ENCODE measurements at places on chromosomes 5 and 9. TPM values are rescaled to one million over a fixed set of nuclear protein-coding genes. Genes with fewer than 3 reads are reported as not detected.

Gene TRIO
- total RNA-seq = 149 TPM

Gene PRELID2
- 11.0 TPM for total RNA-seq

Gene RASEF
- total RNA-seq = 1.1 TPM

Gene PCDHA10
- total RNA-seq = 0.48 TPM

Gene DNAH5
- 0.96 TPM for total RNA-seq

Gene ENTPD8
- not detected for total RNA-seq

Gene GTF2H2
- 18.0 TPM for total RNA-seq

GRCh38 chr5:59786334-59786805 lies 107.2 kb downstream of the PDE4D start:
- no peak for DNase-seq

DNA sequence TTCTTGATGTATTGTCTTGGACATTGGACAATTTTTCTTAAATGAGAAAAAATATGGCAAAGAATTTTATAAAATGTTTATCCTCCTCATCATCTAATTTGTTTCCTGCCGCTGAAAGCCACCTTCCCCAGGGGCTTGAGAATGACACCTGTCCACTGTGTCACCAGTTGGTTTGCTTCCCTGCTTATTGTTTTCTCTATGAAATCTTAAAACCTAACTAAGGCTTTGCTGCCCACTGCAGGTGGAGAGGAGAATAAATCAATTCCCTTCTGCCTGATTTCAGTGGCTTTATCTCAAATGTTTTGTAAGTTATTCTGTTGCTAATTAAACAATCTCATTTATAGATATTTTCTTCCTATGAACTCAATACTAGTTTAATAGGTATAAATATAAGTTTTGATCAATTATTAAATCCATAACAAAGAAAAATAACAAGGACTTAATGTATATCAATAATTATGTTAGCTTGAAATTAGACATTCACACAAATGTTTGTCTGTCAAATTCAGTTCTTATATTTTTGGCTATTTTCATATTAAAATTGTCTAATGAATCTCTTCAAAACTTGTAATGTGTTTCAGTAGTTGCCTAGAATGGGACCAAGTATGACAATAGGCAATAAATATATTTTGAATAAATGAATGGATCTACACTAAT lies 822.5 kb downstream of the PTPRD start:
- DNase-seq = no peak

- no peak for DNase-seq
Observed at GRCh38 chr5:93151121-93151520, 429.9 kb downstream of the NR2F1-AS1 start.

DNA sequence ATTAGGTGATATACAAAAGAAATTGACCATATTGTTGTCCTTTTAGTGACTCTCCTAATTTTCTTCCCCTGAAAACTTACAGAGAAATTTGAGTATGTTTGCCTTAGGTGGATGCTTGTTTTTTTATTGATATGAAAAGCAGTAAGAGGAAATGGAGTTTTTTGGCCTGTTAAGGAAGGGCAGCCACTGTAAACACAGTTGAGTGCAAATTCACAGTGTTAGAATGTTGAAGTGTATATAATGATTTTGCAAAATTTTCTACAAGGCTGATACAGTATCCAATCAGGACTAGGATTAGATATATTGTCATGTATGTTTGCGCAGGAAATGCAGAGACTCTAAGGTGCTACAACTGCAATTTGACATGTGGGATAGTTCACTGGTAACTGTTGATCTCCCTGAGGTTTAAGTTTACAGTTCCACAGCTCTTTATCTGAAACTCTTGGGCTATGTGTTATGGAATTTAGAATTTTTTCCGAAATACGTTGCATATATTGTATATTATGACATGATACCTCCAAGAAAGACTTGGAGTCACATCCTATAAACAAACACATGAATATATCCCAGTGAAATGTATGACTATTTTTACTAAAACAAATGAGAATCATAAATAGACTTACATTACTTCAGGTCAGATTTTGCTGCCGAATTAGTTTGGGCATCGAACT lies 62.5 kb downstream of the FXN start:
- no peak for DNase-seq

- DNase-seq = no peak
Observed at GRCh38 chr5:95761771-95762651, 30.9 kb downstream of the RHOBTB3 start.

GRCh38 chr9:75039009-75039408 lies 10.9 kb upstream of the CARNMT1 start:
- DNase-seq = no peak

- DNase-seq = no peak
Observed at GRCh38 chr5:2721385-2722138, 29.9 kb downstream of the IRX2 start.

GRCh38 chr5:1171340-1171941 lies 30.0 kb upstream of the SLC6A19 start:
- no peak for DNase-seq

DNA sequence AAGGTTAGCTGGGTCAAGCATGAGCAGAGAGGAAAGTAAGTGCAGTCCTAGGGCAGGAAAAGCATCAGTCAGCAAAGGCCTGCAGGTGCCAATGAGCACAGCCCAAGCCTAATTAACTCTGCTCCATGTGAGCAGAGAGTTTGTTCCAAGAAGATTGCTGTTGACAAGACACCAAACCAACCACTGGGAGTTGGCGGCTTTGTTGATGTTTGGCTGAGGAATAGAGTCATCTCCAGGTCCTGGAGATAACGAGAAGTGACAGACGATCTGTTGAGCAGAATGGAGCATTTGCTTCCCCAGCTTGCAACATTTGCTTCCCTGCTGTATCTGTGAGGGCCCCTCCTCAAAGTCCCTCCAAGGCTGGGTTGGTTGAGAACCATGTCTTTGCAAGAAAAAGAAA lies 68.2 kb downstream of the FAM114A2 start:
- no peak for DNase-seq

- DNase-seq = no peak
Observed at GRCh38 chr5:174348311-174348981, 302.9 kb downstream of the NSG2 start.

Measured in omental fat pad (tissue), 4 donors.